Activated CD8-positive, alpha-beta memory T cell treated with anti-CD3 and anti-CD28 coated beads for 24 hours (primary cell): ENCODE measurements at places on chromosomes 3 and 15.

DNA sequence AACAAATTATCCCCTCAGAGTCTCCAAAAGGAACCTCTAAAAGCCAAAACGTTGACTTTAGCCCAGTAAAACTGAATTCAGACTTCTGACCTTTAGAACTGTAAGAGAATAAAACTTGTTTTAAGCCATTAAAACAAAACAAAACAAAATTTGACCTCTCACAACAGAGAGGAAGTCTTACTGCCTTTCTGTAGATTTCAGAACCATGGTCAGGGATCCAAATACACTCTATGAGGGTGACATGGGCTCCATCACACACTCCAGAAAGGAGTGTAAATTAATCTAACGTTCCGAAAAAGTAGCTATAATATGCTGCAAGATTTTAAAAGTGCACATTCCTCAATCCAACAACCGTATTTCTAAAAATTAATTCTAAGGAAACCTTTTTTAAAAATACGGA lies 19.2 kb upstream of the RPL14 start:
- DNase-seq: no peak

- DNase-seq: no peak
Observed at GRCh38 chr3:153889905-153890334, 231.3 kb upstream of the ARHGEF26 start.

DNA sequence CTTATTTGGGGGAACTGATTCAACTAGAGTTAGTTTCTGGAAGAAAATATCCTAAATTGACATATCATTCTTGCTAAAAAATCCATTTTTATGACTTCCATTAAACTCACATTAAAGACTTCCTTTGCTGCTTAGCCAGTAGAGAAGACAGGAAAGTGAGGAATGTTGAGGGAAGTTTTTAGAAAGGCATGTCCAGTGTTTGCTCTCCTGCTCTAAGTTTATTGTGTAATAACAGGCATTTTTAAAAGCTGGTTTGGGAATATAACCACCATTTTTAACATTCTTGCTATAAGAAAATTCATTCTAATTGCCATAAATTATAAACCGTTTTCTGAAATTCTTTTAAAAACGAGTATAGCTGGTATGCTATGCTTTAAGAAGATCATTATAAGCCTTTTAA lies 428.0 kb downstream of the RAP2B start:
- DNase-seq: no peak

GRCh38 chr3:197936819-197937384 lies 13.1 kb upstream of the RPL35A start:
- DNase-seq: no peak

- DNase-seq: no peak
Observed at GRCh38 chr3:37688756-37689155, 172.9 kb upstream of the CTDSPL start.

DNA sequence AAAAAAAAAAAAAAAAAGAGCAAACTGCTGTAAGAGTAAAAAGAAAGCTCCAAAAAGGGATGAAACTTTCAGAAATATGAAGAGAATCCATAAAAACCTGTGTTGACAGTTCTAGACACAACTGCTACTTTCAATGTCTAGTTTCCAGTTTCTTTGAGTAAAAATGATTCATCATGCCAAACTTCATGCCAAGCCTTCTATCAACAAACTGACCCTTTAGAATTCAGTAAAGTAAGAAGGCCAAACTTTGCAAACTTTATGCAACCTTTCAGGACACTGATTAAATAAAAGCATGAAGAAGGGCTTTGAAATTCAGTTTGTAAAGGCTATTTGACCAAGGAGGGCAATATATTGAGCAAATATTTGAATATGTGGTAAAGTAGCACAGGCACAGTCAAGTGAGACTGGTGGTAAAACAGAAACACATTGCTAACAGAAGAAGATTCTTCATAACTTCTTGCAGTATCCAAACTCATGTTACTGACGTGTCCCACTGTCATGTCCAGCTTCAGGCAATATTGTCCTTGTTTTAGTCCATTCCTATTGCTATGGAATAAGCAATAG lies 56.3 kb upstream of the CFAP20DC start:
- no peak for DNase-seq

DNA sequence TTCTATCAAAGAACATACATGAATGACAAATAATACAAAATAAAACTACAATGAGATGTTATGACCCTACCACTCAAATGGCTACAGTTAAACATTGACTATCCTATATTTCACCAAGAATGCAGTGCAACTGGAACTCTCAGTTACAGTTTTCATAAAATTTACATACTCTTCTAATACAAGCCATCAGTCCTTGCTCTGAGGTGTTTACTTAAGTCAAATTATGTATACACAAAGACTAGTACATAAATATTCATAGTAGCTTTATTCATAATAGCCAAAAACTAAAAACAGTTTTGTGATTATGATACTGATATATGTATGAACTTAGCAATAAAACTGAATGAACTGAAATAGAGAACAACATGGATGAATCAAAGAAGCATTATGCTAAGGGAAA lies 19.2 kb downstream of the MLF1 start:
- no peak for DNase-seq

DNA sequence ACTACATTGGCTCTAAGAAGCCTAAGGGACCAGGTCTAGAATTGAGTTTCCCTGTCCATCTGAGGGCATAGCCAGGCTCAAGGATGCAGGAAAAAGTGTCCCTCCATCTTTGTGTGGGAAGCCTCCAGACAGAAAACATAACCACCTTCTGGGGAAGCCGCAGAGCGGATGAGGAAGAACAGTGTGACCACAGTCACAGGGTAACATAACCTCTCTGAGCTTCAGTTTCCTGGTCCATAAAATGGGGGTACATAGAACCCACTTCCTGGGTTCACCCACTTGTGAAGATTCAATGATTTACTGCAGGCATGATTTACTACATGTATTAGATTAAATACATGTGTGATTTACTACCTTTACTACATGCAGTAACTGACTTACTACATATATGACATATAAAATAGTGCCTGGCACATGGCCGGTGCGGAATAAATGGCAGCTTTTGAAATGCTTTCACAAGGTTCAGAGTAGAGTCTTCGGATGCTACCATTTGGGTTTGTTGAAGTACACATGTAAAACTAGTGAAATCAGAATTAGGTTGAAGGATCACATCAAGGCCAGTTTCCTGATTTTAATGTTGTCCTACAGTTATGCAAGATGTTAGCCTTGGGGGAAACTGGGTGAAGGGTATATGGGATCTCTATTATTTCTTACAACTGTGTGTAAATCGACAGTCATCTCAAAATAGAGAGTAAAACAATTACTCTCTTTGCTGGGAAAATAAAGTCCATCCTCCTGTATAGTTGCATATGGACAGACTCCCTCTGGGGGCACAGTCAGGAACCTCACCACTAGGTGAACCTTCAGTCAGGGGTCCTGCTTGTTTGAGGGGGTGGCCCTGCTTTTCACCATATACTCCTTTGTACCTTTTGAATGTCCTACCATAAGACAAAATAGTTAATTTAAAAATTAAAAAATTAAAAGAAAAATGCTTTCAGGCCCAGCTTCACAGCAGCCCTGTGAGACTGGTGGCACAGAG lies 86.0 kb downstream of the SEMA5B start:
- no peak for DNase-seq

- DNase-seq: no peak
Observed at GRCh38 chr3:127442506-127442905, 148.0 kb downstream of the TPRA1 start.

- DNase-seq: no peak
Observed at GRCh38 chr3:62722344-62722743, 152.9 kb downstream of the CADPS start.

DNA sequence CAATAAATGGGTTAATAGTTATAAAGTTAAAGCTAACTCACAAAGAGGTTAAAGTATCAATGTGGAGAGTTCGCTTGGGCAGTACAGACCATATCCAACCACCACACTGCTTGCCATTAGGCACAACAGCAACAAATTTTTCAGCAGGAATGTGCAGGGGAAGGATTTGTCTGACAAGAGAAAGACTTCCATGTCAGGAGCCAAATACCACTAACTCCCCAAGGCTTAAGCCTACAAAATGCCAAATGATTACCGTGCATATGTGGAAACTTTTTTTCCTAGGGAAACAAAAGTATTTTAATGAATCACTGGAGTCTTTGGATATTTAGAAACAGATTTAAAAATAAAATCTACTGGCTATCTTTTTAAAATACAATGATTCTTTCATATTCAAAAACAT lies 8.1 kb downstream of the VGLL3 start:
- DNase-seq: no peak

DNA sequence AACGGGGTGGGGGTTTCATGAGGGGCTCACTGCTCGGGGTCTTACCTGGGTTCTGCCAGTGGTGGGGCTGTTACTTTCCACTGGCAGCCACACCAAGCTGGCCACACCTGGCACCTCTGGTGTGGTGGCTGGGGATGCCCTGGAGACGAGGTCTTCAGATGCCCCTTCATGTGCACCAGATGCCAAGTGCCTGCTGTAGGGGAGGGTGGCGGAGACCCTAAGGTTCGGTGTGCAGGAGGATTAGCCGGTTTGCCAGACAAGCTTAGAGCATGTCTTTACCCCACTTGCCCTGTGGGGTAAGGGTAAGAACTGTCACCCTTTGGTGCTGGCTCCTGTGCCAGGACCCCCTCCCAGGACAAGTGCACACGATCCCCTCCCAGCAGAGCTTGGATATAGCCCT lies 188.3 kb downstream of the TJP1 start:
- DNase-seq: no peak

- no peak for DNase-seq
Observed at GRCh38 chr3:186536883-186537844, 7.0 kb downstream of the CRYGS start.

DNA sequence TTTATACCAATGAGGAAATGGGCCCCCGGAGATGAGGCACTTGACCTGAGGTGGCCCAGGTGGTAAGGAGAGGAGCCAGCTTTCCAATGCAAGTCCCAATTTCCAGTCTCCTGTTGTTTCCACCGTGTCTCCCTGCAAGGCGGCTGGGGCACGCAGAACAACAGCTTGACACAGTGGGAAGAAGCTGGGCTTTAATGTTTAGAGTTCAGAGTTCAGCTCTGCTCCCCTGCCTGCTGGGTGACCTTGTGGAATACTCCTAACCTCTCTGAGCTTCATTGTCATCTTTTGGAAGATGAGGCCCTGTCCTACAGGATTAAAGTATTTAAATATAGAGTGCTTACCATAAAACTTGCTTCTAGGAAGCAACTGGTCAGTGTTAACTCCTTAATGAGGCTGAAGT lies 80.3 kb downstream of the SMAD3 start:
- no peak for DNase-seq

- DNase-seq: no peak
Observed at GRCh38 chr3:127261925-127262324, 25.9 kb downstream of the PRR20G start.

DNA sequence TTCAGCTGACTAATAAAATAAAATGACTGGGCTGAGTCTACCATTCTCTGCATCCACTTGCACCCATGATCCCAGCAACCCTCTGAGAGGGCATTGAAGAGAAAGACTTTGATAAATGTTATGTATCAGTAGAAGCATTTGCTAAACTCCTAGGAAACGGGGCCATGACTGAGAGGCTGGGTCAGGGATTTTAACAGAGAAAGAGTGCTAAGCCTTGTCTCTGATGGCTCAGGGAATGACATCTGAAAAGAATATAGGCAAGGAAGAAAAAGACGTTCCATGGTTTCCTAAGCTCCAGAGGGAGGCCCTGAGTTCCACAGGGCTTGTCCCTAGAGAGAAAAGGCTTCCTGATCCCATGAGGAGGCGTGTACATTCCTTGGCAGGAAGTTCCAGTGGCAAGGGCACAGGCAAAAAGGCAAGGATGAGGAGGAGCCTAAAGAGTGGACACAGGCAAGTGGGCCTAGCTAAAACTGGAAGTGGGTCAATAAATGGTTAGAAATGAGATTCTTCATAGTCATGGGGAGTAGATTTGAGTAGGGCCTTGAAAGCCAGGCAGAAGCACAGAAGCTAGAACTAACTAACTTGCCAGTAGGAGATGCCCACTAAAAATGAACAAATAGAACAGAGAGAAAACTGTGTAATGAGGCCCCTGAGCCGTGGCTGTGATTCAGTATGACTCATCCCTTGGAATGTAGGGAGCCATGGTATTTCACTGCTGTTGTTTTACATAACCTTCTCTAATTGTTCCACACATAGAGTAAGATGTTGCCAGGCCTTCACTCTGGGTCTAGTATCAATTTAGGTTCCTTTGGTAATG lies 44.9 kb upstream of the MANF start:
- no peak for DNase-seq

GRCh38 chr3:23548706-23549105 lies 257.0 kb upstream of the UBE2E1 start:
- no peak for DNase-seq

GRCh38 chr15:58839485-58839884 lies 68.4 kb downstream of the MINDY2 start:
- no peak for DNase-seq

DNA sequence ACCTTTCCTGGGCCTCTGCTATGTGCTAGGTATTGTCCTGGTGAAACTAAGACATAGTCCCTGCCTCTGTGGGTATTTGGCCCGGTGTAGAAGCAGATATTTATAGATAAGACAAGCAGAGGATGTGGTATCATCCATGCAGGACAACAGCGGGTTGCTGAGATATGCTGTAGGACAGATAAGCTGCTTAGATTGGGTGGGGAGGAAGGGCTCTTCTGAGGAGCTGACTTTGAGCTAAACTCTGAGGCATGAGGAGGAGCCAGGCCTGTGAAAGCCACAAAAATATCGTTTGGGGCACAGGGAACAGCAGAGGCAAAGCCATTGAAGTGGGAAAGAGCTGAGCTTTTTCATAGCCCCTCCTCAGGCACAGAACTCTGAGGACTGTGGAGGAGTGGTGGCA lies 492.5 kb upstream of the CFAP20DC start:
- DNase-seq: no peak

DNA sequence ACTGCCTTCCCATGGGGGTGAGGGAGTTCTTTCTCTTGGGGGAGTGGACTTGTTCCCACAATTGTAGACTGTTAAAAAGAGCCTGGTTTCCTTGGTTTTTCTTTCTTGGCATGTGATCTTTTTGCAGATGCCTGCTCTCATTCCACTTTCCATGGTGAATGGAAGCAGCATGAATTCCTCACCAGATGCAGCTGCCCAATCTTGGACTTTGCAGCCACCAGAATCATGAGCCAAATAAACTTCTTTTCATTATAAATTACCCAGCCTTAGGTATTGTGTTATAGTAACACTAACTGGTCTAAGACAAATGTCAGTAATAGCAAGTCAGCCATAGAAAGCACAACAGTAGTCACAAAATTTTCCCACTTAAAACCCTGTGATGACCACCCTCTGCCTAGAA lies 260.5 kb upstream of the THBS1 start:
- no peak for DNase-seq

- DNase-seq: no peak
Observed at GRCh38 chr3:123724306-123724705, 139.5 kb upstream of the HACD2 start.
